ENCODE measurements at places on chromosomes 2 and 18.

DNA sequence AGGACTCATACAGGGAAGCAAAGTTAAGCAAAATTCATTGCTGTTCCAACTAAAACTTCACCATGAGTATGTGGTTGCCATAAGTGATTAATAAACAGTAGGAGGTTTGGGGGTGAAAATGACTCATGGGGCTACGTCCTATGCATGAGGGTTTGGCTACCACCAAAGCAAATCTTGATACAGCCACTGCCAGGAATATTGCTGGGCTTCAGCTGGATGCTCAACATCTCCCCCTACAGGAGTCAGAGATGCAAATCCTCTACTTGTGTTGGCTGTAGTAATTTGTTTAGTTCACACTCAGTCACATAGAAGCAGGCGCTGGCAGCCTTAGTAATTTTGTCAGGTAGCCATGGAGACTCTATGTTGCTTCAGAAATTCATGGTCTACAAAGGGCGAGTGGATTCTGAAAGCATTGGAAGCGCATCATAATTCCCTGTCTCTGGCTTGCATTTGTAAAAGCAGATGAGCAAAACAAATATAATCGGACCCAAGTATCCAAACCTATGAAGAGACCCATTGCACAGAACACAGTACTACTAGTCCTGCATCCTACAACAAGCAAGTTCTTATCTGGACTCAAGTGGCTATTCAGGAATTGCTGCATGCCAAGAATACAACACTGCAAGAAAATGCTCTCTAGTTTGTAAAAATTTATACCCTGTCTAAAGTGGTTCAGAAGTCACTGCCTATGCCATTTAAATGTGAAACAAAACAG, 76.0 kb downstream of the CD28 start:
- DNase-seq: no peak

GRCh38 chr2:163466331-163467250, 269.2 kb downstream of the FIGN start:
- DNase-seq: no peak

GRCh38 chr2:157840568-157841156, 35.5 kb downstream of the ACVR1 start:
- DNase-seq: no peak

DNA sequence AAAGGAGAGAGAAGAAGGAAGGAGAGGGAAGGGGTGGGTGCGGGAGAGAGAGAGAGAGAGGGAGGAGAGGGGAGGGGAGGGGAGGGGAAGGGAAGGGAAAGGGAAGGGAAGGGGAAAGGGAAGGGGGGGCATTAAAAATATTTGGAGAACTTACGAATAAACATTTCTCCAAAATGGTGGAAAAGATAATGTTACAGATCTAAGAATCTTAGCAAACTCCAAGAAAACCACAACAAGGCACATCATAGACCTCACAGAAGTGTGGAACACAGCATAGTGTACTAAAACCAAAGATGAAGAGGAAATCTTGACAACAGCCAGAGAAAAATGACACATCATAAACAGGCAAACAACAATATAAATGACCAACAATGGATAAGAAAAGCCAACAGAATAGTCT, 83.1 kb downstream of the CRACDL start:
- DNase-seq: no peak

DNA sequence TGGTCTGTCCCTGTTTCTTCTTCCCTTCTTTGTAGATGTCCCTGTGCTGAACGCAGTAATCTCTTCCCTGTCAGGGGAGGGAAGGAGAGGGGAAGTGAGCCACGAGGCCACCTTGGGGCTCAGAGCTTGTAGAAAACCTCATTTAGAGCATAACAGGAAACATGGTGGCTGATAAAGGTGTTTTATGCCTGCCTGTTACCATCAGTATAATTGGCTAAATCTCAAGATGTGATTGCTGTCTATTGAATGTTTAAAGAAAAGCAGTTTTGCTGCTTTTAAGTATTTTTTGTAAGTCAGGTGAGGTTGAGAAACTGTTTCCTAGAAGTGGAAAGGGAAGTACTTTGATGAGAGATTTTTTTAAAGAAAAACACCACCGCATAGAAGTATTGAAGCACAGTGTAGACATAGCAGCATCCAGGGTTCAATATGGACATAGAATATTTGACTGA, 59.7 kb upstream of the PDK1 start:
- no peak for DNase-seq

DNA sequence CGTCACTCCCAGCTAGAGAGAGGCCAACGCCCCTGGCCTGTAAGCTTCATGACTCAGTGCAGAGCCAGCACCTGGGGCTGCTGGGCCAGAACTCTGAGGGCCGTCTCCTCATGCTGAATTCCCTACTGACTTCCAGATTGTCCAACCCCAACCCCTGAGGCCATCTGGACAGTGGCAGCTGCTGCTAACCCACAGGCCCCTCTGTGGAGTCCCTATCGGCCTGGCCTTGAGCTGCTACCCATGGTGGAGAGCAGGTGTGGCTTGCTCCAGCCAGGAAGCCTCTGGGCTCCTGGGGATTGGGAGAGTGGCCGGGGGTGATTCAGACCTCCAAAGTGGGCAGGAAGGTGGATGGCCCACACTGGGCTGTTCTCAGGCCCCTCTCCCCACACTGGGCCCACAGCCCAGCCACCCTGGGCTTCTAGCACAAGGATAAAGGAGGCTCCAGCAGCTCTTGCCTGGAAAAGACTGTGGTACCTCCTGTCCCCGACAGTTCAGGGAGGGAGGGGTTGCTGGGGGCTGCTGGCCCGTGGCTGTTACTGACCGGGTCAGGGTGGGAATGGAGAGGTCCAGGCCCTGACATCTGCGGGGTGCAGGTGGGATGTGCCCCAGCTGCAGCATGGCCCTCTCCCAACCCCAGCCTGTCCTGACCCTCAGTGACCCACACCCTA, 8.2 kb downstream of the TEKT4 start:
- DNase-seq: no peak

DNA sequence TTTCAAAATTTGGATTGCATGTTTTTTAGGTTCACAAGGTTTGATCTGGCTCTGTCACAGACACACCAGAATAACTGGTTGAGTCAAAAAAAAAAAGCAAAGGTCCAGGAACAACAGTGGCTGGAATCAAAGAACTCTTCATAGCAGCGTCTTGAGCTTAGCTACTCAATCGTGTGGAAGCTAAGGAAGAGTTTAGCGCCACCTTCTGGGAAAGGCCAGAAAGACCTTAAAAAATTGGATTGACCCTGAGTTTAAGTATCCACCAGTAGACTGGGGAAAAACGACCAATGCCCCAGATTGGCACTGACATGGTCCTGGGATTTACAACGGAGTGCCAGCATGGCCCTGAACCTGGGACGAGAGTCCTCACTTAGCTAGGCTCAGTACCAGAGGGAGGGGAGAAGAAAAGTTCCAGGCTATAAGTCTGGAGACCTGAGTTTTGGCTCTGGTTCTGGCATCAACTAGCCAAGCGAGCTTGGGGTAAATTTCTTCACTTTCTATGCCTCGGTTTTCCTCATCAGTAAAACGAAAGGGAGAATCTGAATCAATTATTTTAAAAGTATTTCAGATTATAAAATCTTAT, 71.1 kb upstream of the TFCP2L1 start:
- DNase-seq: no peak
